ENCODE measurements at places on chromosomes 5 and 9.

GRCh38 chr5:142748132-142748531, 22.0 kb upstream of the ARHGAP26 start:
- peak; percentile 61 for DNase-seq

DNA sequence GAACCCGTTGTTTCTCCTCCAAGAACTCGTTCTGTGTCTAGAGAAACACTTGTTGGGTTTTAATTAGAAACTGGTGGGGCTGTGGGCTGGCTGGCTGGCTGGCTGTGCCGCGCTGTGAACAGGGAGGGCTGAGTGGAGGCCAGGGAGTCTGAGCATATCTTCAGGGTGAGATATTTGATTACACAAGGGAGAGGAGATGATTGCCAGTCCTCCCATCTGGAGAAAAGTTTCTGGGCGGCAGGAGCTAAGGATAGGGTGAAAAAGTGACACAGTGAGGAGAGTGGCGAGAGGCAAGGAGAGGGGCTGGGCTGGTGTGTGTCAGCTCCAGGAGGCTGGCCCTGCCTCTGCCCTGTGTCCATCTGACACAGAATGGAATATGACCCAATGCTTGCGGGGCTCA, 63.0 kb downstream of the GDNF start:
- peak; percentile 85 for DNase-seq

DNA sequence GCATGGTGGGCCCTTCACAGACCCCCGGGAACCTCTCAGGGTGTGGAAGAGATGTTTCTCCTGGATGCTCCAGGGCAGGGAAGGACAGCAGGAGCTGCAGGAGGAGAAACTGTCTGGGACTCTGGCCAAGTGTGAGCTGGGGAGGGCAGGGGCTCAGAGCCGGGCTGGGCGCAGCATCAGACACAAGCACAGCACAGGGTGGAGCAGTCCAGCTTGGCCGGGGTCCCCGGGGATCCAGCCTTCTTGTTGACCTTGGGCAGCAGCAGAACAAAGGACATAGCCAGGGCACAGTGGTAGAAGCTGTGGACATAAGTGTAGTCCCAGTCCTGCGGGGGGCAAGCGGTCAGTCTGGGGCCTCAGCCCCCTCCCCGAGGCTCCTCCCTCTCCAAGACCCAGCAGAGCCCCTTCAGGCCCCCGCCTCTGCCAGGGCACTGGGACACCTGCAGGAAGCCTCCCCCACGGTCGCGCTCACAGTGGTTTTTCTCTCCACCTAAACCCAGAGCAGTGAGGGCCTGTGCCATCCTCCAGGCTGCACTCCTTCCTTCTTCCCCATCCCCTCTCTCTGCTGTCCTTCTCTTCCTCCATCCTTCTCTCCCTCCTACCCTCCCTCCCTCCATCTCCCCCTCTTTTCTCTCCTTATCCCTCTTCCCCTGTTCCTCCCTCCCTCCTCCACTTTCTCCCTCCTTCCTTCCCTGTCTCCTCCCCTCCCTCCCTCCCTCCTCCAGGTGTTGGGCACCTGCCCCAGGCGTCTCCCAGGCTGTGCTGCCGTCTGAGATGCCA, 10.1 kb downstream of the MYMK start:
- DNase-seq = no peak

DNA sequence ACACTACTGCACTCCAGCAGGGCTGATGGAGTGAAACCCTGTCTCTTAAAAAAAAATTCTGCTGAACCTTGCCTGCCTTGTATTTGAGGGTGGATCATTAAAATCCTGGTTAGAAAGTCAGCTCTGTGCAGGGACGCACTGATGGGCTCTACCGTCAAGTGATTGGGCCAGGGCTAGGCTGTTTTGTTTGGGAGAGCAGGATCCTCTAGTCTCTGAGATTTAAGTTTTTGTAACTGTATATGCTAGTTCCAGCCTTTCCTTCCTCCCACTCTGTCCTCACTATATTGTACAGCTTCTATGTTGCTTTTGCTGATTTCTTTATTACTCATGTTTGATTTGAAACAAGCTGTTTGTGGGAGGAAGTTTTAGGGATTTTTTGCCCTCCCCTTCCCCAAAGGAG, 11.5 kb downstream of the DDX4 start:
- no peak for DNase-seq

GRCh38 chr5:14491015-14491915, 90.3 kb upstream of the OTULINL start:
- DNase-seq = peak; percentile 82

Measured in iris pigment epithelial cell (primary cell).